Hematopoietic multipotent progenitor cell treated with erythropoietin and hydrocortisone succinate and interleukin-3 and kit ligand, for 8 days (in vitro differentiated cells): ENCODE measurements at places on chromosomes 1 and 21.

- DNase-seq, result no peak
Measured at GRCh38 chr1:38994196-38994595, 3.1 kb downstream of the AKIRIN1 start.

DNA sequence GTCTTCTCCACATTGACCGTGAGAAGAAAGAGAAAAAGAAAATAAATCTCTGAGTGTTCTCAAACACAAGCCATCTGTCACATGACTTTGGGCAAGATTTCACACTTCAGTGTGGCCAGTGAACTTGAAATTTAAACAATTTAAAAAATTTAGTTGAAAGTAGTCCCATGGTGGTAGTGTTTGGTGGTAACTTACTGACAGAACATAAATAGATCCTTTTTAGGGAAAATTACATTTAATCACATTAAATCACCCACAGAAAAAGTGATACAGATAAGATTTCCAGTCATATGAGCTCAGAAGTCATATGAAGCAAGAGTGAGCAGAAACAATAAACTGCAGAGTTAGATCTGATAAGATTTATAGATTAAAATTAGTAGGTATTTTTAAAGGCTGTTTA, 31.9 kb upstream of the SGIP1 start:
- no peak for DNase-seq

- no peak for DNase-seq
Measured at GRCh38 chr1:43144237-43144636, 27.9 kb downstream of the EBNA1BP2 start.

DNA sequence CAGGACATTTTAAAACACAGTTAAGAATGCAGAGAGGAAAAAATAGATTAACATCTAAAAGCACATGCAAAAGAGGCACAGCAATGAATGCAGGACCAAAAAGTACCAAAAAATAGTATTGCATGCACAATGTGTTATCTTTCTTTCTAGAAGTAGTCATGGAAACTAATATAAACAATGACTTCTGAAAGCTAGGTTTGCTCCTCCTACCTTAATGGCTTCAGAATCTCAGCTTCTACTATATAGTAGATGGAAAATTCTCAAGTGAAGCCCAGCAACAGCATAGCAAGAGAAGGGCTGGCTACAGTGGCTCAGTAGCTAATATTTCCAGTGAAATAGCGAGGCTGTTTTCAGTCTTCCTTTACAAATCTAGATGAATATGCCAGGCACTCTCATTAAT, 125.1 kb downstream of the CRB1 start:
- no peak for DNase-seq

GRCh38 chr1:24119489-24119858, 7.5 kb upstream of the MYOM3 start:
- no peak for DNase-seq

- DNase-seq, result no peak
Measured at GRCh38 chr1:34125721-34126380, 39.2 kb downstream of the CSMD2 start.

GRCh38 chr1:87120779-87121178, 206.3 kb downstream of the HS2ST1 start:
- peak; percentile 35 for DNase-seq

GRCh38 chr1:117335376-117336086, 31.7 kb upstream of the MAN1A2 start:
- no peak for DNase-seq

DNA sequence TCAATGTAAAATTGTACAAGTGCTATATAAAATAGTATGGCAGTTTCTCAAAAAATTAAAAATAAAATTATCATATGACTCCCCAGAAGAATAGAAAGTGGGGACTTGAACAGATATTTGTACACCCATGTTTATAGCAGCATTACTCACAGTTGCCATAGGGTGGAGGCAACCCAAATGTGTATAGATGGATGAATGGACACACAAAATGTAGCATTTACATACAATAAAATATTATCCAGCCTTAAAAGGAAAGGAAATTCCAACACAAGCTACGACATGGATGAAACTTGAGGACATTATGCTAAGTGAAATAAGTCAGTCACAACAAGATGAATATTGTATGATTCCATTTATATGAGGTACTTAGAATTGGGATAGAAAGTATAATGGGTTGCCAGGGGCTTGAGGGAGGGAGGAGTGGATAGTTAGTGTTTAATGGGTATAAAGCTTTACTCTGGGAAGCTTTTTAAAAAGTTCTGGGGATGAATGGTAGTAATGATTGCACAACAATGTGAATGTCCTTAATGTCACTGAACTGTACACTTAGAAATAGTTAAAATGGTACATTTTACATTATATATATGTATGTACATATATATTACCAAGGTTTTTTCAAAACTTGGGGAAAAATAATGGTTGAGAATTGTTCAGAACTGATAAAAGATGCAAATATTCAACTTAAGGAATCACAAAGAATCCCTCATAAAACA, 53.0 kb upstream of the ADORA3 start:
- peak; percentile 43 for DNase-seq
